Stimulated activated CD8-positive, alpha-beta memory T cell treated with anti-CD3 and anti-CD28 coated beads, Interleukin-4, amount 100 ng/mL, for 1 hour (primary cell): ENCODE measurements at places on chromosomes 12 and 14.

- no peak for DNase-seq
Measured at GRCh38 chr12:126761420-126761819, 1505.5 kb upstream of the TMEM132C start.

DNA sequence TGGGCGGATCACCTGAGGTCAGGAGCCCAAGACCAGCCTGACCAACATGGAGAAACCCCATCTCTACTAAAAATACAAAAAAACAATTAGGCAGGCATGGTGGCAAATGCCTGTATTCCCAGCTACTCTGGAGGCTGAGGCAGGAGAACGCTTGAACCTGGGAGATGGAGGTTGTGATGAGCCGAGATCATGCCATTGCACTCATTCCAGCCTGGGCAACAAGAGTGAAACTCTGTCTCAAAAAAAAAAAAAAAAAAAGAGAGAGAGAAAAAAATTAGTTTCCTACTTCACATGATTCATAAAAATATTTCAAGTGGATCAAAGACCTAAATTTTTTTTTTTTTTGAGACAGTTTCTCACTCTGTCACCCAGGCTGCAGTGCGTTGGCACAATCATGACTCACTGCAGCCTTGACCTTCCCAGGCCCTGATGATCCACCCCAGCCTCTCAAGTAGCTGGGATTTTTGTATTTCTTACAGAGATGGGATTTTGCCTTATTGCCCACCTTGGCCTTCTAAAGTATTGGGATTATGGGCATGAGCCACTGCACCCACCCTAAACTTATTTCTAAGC lies 24.9 kb downstream of the FCF1 start:
- no peak for DNase-seq

GRCh38 chr12:48890657-48891418 lies 25.2 kb upstream of the RND1 start:
- DNase-seq, result peak; percentile 21

GRCh38 chr12:84874825-84875139 lies 37.8 kb downstream of the SLC6A15 start:
- DNase-seq, result no peak

DNA sequence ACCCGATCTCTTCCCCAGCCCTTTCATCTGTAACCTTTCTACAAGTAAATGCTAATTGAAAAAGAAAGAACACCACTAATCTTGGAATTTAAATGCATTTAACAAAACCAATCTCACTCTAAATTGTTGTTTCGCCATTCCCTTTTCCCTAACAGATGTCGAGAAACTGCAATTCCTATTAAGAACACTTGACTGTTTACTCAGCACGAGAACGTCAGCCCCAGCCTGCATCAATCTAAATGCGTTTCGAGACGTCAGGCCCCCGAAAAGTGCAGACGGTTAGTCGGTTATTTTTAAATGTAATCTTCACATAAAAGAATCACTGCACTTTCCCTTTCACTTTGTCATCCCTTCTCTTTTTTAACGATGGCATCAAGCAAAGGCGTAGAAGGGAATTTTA lies 837.6 kb downstream of the VRK1 start:
- no peak for DNase-seq

GRCh38 chr12:89351489-89352241 lies 636 bp downstream of the DUSP6 start:
- peak; percentile 19 for DNase-seq

DNA sequence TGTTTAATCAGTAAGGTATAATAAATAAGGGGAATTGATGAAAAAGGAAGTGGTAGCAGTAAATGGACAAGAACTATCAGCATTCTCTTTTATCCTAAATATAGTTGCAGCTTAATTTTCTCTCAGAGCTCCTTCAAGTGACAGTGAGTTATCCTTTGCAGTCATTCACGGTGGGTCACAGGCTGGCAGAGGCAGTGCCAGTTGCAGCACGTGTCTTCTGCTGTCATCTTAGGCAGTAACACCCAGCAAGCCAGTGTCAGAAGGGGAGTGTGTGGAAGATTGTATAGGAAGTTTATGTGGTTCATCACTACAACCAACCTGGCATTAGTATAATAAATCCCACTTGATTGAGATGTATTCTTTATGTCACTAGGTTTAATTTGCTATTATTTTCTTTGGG lies 170.0 kb downstream of the CCDC91 start:
- DNase-seq, result no peak

GRCh38 chr12:104738331-104738730 lies 219.8 kb downstream of the SLC41A2 start:
- DNase-seq, result no peak

GRCh38 chr12:113162102-113163029 lies 12.8 kb downstream of the CFAP73 start:
- DNase-seq, result no peak

DNA sequence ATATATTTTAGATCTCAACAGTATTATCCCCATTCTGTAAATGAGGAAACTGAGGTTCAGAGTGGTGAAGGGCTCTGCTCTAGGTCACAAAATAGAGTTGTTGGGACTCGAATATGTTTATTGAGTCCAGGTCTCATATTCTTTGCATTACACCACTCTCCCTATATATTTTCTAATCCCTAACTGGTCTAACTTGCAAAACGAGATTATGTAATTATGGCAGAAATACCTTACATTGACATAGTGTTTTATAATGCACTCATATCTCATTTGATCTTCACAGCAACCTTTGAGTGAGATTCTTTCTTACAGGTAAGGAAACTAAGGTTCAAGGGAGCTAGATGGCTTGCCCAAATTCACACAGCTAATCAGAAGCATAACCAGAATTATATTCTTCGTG lies 106.9 kb upstream of the LRIG3 start:
- no peak for DNase-seq

GRCh38 chr12:121812921-121813896 lies 9.4 kb downstream of the SETD1B start:
- DNase-seq, result no peak

DNA sequence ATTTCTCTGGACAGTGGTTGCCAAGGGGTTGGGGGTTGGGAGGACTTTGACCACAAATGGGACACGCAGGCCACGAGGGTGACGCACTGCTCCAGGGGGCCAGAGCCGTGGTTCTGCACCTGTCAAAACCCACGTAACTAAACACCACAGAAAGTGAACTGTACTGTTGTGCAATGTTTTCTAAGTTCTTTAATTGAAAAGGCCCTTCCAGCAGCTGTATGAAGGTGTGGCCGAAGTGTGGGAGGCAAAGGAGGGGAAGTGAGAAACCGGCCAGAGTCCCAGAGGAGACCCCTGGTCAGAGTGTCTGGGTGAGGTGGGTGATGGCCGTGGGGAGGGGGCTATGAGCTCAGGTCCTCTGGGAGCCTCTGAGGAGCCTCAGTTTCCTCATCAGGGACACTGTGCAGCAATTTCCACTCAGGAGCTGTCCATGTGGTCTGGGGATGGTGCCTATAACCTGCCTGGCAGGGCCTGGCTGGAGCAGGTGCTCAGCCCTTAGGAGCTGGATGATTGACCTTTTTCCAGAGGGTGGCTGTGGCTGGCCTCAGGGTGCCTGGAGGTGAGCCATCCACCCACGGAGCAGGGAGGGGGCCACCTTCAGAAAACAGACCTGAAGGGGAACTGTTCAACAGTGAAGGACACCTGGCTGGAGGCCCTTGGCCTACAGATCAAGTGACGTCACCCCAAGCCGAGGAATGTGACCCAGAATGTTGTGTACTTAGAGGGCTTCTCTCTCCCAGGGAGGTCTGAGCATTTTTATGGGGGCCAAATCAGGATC lies 9.8 kb upstream of the BDKRB2 start:
- no peak for DNase-seq

DNA sequence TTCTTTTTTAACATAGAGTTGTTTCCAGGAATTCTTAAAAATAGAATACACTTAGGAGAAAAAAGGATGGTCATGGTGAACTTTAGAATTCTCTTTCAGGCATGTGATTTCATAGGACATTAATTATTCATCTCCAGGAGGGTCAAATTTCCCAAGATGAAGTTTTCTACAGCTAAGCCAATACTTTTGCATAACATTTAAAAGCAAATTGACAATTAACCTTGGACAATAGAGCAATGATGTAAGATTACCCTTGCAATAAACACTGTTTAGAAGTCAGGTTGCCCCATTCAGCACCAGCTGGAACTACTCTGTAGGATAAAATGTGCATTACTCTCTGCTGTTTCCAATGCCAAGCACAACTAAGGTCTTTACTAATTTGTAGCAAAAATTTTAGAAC lies 49.5 kb downstream of the SIX1 start:
- DNase-seq, result no peak

GRCh38 chr12:112900298-112901145 lies 6.2 kb upstream of the OAS1 start:
- no peak for DNase-seq

DNA sequence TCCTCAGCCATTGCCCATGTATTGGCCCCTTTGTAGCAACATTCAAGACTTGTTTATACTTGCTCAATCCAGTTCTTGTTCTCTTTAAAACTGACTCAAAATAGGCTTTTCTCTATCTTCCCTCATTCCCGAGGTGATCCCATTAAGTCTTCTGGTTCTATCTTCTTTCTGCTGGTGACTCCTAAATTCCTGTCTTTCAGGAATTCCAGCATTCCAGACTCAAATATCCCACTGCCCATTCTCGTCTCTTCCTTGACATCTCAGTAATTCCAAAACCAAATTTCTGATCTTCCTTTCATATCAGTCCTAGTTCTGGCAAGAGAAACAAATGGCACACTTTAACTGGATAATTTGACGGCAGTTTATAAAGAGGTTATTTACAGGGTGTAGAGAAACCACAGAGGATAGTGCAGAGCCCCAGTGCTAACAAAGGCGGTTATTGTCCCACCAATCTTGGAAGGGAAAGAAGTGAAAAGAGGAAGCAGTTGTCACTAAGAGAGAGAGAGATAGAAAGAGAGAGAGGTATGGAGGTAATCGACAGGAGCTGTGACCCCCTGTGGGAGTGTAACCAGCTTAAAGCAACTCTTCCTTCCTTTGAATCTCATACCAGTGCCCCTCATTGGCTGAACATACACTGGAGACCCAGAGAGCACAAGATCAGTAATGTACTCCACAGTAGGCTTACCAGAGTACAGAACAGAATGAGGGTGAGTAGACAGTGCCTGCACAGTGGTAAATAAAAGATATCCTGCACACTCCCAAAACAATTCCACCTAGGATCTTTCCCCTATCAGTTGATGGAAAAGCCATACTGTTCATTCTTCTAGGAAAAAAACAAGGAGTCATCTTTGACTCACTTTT lies 177.6 kb upstream of the LMNTD1 start:
- DNase-seq, result no peak

- DNase-seq, result no peak
Measured at GRCh38 chr14:59333235-59333634, 131.9 kb downstream of the GPR135 start.

GRCh38 chr12:82877963-82878362 lies 191.3 kb downstream of the TMTC2 start:
- no peak for DNase-seq

- DNase-seq, result no peak
Measured at GRCh38 chr12:57096099-57096572, 7.2 kb downstream of the NAB2 start.

DNA sequence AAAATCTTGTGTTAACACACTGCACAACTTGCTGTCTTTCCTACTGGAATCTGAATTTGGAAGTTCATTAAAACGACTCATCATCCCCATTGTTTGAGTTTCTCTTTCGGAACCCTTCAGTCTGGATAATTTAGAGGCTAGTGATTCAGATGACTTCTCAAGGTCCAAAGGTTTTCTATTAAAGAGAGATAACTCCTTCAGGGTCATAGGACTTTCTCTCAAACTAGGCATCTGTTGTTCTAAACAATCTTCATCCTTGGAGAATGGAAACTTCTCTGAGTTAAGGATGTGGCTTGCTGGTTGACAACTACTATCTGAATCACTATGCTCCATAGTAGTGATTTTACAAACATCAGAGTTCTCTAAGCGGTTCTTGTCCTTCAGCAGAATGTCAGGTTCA lies 4.4 kb downstream of the MLH3 start:
- DNase-seq, result no peak

GRCh38 chr14:68417009-68417650 lies 375.7 kb downstream of the ZFP36L1 start:
- DNase-seq, result no peak

DNA sequence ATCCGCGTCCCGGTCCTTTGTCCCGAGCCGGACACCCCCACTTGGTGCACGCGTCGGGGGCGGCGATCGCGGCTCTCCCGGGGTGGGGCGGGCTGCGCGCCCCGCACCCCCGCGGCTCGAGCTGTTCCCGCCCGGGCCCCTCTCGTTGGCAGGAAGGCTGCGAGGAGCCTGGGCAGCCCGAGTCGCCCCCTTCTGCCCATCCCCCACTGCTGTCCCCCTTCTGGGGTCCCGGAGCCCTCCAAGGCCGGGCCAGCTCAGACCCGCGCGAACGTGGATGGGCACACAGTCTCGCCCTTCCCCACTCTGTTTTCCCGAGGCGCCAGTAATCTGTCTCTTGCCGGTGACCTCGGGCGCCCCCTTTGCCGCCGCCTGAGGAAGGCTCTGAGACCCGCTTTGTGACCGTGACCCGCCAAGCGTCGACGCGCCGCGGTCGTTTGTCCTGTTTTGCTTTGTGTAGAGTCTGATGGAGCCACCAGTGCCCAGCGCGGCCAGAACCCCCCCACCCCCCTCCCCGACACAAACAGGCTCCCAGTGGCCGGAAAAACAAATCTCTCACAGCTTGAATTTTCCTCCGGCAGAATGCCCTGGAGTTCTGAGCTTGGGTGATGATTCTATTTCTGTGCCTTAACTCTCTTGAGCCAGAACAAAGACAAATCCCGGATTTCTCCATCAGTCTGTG lies 610 bp downstream of the C14orf132 start:
- DNase-seq, result no peak

GRCh38 chr14:58607131-58607951 lies 30.4 kb upstream of the DACT1 start:
- no peak for DNase-seq

DNA sequence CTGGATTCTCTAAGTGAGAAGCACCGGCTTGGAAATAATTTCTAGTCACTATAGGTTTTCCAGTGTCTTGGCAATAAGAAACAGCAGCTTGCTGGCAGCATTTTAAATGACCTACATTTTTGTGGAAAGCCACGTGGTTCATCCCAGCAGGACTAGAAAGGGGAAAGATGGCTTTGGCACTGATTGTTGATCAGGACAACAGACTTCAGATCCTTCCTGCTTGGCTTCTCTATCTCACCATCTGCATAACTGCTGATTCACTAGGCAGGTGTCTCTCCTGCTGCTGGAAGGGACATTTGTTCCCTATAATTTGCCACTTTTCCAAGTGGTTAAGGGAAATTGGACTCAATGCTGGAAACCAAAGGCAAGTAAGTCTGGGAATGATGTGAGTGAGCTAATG lies 131.0 kb downstream of the TTC8 start:
- no peak for DNase-seq

- no peak for DNase-seq
Measured at GRCh38 chr12:131421509-131422186, 289.2 kb upstream of the SFSWAP start.

- DNase-seq, result no peak
Measured at GRCh38 chr12:88142610-88142991, 494 bp downstream of the TMTC3 start.

DNA sequence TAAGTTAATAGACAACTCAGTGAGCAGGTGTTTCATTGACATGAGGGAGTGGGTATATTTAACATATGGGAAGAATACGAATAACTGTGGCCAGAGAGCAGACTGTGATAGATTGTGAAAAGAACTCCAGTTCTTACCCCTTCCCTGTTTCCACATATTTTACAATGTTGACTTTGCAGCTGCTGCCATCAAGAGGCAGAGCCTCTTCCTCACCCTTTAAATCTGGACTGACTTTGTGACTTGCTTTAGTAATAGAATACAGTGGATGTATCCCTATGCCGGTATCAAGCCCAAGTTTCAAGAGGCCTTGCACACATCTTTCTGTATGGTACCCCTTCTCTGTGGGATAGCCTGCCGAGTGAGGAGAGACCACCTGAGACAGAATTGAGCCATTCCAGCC lies 356.7 kb downstream of the ETNK1 start:
- DNase-seq, result no peak

GRCh38 chr12:114662512-114663177 lies 21.3 kb downstream of the TBX3 start:
- peak; percentile 29 for DNase-seq
